ENCODE measurements at places on chromosomes 7 and 10.

- DNase-seq = no peak
Measured at GRCh38 chr10:6022660-6023059, 39.5 kb downstream of the IL2RA start.

GRCh38 chr7:77979219-77979618 lies 180.6 kb downstream of the PHTF2 start:
- DNase-seq = no peak

GRCh38 chr10:14004536-14004935 lies 326.2 kb downstream of the FRMD4A start:
- DNase-seq = no peak

- DNase-seq = no peak
Measured at GRCh38 chr7:148800677-148801076, 83.4 kb downstream of the EZH2 start.

GRCh38 chr10:50990568-50991455 lies 83.5 kb upstream of the PRKG1 start:
- DNase-seq = no peak

Data from NCI-H1048 (cell line).